A549 (cell line): ENCODE measurements at places on chromosomes 4 and X. TPM values are rescaled to one million over a fixed set of nuclear protein-coding genes. Genes with fewer than 3 reads are reported as not detected.
A peak's percentile ranks its signal among the peaks of the same experiment; 100 is the strongest.

- no peak for DNase-seq
Observed at GRCh38 chr4:47251348-47252135, 212.0 kb downstream of the COMMD8 start.

- no peak for DNase-seq
Observed at GRCh38 chrX:48937054-48937907, 18.5 kb upstream of the PIM2 start.

DNA sequence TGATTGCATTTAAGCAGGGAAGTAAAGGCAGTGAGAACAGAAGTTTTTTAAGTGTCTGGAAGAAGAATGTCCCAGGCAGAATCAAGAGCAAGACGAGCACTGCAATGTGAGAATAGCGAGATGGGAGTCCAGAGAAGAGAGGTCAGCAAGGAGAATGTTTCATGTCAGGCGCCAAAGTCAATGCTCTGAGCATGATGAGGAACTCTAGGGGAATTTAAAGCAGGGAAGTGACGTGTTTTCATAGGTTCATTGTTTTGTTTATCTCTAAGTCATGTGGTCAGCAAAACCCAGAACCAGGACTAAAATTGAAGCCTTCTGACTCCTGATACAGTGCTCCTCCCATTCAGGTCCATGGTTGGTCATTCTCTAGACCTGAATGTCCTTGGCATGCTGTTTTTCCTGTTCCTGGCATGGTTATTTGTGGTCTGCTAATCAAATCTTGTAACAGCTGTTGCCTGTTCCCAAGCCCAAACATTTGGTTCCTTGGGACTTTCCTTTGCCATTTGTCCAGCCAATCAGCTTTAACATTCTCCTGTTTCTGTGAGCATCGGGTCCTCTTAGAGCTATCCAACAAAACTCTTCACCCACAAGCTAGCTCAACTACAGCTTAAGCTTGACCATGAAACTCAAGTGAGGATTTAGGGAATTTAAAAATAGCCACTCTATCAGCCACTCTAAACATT, 37.7 kb downstream of the PTCHD1 start:
- no peak for DNase-seq

DNA sequence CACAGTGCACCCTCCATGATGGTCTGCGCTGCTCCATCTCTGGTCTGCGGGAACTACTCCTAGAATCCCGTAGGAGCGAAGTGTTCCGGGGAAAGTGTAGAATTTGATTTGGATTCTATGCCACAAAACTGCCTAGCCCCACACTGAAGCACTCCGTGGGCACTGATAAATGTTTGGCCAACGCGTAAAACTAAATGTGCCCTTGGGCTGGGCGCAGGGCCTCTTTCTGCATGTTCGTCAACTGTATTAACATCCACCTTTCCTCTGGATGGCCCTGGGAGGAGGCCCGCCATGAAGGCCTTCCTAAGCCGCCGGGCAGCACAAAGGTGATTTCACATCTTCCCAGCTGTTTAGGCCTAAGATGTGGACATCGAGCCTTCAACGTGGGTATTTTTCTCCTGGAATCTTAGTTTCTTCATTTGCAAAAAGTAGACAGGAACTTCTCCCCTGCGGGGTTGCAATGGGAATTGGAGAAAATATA, 2.6 kb downstream of the MSX1 start:
- no peak for DNase-seq

DNA sequence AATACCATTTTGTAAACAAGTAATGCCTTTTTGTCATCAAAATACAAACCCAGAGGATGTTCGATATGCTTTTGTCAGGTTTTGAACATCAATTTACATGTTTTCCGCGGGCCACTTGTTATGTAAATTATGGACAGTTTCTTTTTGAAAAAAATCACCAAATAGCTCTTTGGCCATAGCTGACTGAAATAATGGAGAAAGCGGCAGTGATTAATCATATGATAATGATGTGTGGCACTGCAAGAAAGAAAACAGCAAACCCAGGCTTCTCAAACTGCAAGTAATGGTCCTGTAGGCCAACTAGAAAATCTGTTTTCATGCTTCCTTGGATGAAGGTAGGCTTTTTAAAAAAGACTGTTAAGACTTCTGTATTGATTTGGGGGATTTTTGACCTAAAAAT, 15.6 kb upstream of the SCML1 start:
- DNase-seq, result no peak

DNA sequence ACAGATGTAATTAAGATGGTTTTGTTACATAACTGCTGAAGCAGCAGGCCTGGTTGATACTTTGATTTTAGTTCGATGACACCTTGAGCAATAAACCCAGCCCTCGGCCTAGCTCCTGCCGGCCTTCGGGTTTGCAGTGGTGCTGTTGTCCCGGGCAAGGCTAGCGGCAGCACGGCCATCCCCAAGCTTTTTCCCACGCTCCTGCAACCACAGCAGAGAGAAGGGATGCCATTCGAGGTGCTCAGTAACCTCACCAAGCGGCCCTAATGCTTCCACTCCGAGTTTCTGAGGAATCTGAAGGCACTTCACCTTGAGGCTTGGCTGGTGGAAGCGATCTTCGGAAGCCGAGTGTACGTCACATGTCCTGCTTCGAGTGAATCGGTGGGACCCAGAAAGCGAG, 182.1 kb downstream of the NAF1 start:
- no peak for DNase-seq

DNA sequence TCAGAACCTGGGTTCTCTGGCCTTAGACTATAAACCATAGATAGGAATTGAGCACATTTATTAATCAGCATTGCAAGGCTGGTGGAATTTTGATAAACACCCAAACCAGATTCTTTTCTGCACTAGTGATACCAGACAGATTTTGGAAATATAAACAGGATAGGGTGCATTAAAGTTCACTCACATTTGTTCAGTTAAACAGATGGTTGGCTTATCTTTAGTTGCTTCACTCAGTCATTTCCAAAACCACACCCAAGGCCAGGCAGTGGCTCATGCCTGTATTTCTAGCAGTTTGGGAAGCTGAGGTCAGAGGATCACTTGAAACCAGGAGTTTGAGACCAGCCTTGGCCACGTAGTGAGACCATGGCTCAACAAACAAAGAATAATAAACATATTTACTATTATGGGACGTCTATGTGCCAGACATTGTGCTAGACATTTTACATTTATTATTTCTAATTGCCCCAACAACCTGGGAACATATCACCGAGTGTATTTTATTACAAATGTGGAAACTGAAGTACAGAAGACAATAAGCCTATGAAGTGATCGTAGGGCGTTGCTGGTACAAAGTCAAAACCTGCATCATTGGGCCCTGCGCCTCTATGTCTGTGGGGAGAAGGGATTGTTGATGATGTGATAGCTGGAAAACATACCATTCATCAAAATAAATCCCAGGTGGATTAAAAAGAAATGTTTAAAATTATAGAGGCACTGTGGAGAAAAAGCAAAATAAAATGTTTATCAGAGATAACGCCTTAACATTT, 15.0 kb downstream of the ADD1 start:
- DNase-seq, result no peak

DNA sequence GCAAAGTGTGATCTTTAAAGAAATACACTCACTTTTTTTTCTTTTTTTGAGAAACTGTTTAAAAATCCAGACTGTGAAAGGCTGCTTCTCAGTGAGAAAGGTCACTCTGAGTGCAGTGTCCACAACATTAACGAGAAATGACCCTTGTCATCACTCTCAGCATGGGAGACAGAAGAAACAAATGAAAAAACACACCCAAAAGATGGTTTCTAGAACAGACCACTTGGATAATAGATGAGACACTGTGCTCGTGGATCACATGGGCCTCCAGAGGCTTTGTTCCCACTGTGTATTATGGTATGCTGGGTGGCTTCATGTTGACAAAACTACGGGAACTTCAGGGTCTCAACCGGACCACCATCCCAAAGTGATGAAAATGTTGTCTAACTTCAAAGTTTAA, 64.9 kb downstream of the NEUROG2 start:
- no peak for DNase-seq

DNA sequence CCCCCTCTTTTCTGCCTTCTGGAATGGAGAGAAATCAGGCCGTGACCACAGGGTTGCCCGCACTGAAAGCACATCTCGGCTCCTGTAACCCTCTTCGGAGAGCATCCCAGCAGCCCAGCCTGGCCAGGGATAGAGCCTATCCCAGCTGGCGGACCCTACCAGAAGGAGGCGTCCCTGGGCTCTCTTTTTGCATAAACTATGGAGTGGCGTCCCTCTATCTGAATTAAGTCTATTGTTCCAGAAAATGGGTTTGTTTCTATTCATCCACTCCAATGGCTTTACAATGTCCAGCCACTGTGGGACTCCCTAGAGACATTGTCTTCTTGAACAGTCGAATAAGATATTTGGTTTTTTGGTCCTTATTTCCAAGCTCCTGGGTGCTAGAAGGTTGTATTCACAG, 689 bp upstream of the NHSL2 start:
- DNase-seq, result peak; percentile 31

DNA sequence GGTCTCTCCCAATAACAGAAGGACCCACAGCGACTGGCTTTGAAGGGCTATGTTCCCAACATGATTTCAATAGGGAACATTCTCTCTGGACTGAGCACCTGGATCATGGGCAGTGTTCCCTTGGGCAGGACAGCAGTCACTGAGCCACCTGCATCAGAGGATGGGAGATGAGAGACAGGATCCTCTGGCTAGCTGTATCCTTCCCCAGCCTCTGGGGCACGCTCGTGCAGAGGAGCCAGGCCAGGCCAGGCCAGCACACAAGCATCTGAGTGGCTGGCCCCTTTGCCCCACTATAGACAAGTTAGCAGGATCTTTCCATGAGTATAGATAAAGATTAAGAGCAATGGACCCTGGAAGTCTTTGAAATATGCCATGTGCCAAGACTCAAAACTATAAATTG, 66.3 kb downstream of the NEUROG2 start:
- DNase-seq, result no peak

DNA sequence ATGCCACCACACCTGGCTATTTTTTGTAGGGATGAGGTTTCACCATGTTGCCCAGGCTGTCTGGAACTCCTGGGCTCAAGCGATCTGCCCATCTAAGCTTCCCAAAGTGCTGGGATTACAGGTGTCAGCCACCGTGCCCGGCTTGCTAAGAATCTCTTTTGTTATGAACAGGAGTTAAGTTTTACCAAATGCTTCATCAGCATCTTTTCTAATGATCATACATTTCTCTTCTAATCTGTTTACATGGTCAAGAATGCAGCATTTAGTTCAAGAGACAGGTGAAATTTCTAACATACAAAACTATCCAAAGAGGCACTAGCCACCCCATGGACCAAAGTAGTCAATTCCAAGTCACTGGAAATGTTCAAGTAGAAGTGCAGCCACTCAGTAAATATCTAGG, 52.5 kb upstream of the IQSEC2 start:
- DNase-seq, result no peak

- no peak for DNase-seq
Observed at GRCh38 chr4:119040694-119041185, 94.9 kb upstream of the MYOZ2 start.

GRCh38 chr4:169765835-169766234, 8.1 kb upstream of the HPF1 start:
- DNase-seq, result no peak

DNA sequence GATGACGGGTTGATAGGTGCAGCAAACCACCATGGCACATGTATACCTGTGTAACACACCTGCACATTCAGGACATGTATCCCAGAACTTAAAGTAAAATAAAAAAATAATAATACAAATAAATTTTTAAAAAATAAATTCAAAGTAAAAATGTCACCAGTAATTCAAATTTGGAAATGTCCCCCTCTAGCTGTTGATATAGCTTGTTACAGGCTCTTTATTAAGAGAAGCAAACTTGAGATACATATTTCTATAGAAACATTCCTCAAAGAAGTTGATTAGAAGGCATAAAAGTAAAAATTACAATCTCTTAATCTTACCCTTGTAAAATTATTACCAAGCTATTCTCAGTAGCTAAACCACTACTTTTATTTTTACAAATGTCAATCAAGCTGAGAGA, 1397.0 kb downstream of the FAM133A start:
- DNase-seq, result no peak

- no peak for DNase-seq
Observed at GRCh38 chr4:54400188-54400587, 171.1 kb downstream of the PDGFRA start.

GRCh38 chr4:76581077-76581962, 146.3 kb downstream of the SHROOM3 start:
- DNase-seq, result no peak

- DNase-seq, result no peak
Observed at GRCh38 chr4:75101906-75102786, 169.2 kb downstream of the PARM1 start.

- DNase-seq, result no peak
Observed at GRCh38 chr4:59540311-59540710, 1659.8 kb upstream of the ADGRL3 start.

The FGA gene
- polyA plus RNA-seq, result 6.6 to 10.2 TPM (median 9.0 TPM) in 3 replicates

The GRIA3 gene
- not detected in 3 replicates for polyA plus RNA-seq

The AFM gene
- polyA plus RNA-seq, result not detected in 3 replicates

The CT47B1 gene
- not detected in 3 replicates for polyA plus RNA-seq

The GDPD2 gene
- 0.12 to 0.18 TPM (median 0.12 TPM) in 3 replicates for polyA plus RNA-seq

The RNF212 gene
- 2.1 to 3.9 TPM (median 3.0 TPM) in 3 replicates for polyA plus RNA-seq

The BRS3 gene
- polyA plus RNA-seq, result not detected in 3 replicates
